ENCODE measurements at places on chromosomes 5 and 9.

GRCh38 chr5:534743-535671 lies 10.8 kb upstream of the SLC9A3 start:
- DNase-seq, result no peak
- H3K27me3 ChIP-seq, result peaks cover 24% of the 10 kb centered on the region
- H3K36me3 ChIP-seq, result no peaks in the 10 kb centered on the region

- no peak for DNase-seq
- no peak overlapping the region for H3K27ac ChIP-seq
Observed at GRCh38 chr9:131095666-131096268, 564 bp upstream of the AIF1L start.

DNA sequence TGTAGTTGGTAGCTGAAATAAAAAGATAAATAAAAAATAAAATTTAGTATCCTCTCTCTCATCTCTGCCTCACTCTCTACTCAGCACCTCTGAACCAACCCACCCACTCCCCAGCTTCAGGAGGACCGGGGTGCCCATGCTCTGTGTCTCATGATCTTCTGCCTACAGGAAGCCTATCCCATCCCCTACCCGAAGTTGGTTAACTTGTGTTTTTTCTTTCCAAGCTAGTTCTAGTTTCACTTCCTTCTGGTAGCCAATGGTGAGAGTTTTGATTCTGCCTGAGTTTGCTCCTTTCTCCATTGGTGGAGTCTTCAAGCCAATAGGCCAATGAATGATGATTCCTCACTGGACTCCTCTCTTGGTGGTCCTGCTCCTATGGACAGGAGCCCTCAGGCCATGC lies 32.1 kb downstream of the SNX24 start:
- H3K27ac ChIP-seq, result no peak overlapping the region
- DNase-seq, result no peak

GRCh38 chr9:35322075-35322885 lies 160.5 kb downstream of the UNC13B start:
- no peaks in the 10 kb centered on the region for H3K4me1 ChIP-seq
- H3K27me3 ChIP-seq, result no peaks in the 10 kb centered on the region
- H3K27ac ChIP-seq, result no peak overlapping the region
- no peaks in the 10 kb centered on the region for H3K36me3 ChIP-seq

Measured in activated naive CD8-positive, alpha-beta T cell treated with anti-CD3 and anti-CD28 coated beads for 36 hours (primary cell).